ENCODE measurements at places on chromosomes 7 and 10.

GRCh38 chr10:86594535-86594934, 59.8 kb upstream of the OPN4 start:
- DNase-seq: no peak

DNA sequence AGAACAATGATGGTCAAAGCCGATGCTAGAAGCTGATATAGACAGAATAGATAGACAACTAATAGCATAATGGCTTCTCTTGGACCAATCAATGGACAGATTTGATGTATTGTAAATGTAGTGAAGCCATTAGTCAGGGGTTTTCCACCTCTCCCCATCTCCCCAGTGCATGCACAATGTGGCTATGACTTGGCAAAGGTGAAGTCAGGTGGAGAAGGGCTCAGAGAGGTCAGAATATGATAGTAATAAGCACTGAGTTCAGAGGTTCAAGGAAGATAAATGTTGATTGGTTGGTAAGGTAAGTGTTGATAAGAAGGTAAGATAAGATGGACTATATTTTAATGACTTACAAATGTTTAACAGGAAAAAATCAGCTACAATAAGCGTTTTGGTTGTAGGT, 28.5 kb downstream of the BLNK start:
- no peak for DNase-seq

- no peak for DNase-seq
Observed at GRCh38 chr7:98251231-98251600, 816 bp downstream of the TECPR1 start.

- DNase-seq: no peak
Observed at GRCh38 chr7:23341846-23342598, 42.9 kb downstream of the MALSU1 start.

GRCh38 chr7:130845581-130846085, 111.6 kb upstream of the KLF14 start:
- no peak for DNase-seq

- DNase-seq: no peak
Observed at GRCh38 chr7:8365499-8366110, 67.8 kb upstream of the NXPH1 start.

GRCh38 chr7:108227366-108227765, 97.2 kb upstream of the LAMB4 start:
- DNase-seq: no peak

GRCh38 chr7:120089968-120090367, 183.0 kb upstream of the KCND2 start:
- DNase-seq: no peak

DNA sequence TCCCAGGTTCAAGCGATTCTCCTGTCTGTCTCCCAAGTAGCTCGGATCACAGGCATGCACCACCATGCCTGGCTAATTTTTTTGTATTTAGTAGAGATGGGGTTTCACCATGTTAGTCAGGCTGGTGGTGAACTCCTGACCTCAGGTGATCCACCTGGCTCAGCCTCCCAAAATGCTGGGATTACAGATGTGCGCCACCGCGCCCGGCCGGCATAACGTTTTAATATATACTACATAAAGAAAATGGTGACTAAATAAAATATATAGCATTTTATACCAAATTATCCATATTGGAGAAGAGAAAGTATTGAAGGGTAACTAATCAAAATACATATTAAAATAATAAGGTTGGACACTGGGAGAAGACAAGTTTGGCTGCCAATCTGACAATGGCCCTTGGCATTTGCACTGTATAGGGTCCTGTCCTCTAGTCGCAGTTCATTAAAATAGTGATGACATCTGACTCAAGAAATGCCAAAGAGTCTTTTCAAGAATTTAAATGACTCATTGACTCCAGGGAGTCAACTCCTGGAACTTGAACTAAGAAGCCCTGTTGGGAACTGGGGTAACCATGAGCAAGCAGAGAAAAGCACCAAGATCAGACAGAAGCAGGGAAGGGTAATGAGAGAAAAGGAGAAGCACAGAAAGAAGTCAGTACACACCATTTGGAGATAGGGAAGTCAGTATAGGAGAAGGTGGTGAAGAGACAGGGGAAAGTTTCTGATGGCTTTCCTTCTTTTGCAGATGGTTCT, 91.1 kb downstream of the CH25H start:
- no peak for DNase-seq

DNA sequence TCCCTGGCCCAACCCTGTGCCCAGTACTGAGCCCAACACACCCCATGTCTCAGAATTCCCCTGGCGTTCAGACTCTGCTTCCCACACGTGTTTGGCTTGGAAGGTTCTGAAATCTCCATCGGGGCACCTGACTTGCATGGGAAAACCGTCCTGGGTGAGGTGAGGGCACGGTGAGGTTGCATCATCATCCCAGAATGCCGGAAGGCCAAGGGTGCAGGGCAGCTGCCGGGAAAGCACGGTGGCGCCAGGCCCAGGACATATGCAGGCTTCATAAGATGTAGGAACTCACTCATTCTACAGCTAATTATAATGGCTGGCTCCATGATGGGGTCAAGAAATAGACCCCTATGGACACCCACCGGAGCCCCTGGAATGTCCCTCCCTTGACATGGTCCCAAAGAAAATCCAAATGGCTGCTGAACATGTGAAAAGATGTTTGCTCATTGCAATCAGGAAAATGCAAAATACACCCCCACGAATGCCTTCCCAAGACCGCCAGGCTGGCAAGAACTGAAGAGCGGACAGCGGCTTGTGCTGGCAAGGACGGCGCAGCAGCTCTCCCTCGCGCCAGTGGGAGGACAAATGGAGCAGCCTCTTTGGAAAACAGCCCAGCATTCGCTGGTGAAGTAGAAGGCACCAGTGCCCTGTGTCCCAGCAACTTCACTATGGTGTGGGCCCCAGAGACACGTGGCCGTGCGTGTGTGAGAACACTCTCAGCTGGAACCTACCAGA, 2.3 kb downstream of the KNDC1 start:
- no peak for DNase-seq

- DNase-seq: no peak
Observed at GRCh38 chr10:42975005-42975493, 101.8 kb upstream of the RET start.

DNA sequence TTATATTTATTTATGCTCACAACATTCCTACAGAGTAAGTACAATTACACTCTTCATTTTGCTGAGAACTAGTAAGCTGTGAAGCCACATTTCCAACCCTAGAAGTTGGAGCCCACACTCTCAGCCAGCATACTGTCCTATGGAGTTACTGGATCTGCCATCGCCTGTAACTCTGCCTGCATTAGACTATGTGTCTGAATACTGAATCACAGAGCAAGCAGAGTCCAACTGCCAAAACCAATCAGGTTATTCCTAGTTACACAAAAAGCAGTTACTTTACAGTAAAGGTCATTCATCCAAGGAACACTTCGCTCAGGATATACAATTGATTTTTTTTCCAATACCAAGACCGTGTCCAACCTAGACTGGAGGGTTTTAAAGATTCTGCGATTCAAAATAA, 21.5 kb downstream of the CTAGE6 start:
- no peak for DNase-seq

DNA sequence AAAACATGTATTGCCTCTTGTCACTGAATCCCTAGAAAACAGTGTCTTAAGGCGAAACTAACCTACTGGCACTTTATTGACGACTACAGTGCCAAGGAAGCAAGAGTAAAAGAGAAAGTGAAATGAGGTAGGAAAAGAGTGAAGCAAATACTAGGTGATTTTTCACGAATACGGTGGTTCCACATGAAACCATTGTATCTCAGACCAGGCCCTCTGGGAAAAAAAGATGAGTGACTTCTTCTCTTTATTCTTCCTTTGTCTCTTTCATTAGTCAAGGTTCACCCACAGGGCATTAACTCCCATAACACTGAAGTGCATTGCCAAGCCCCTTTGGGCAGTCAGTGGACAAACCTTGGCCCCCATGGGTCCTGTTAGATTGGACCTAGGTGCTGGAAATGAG, 16.2 kb upstream of the MACC1 start:
- DNase-seq: no peak

DNA sequence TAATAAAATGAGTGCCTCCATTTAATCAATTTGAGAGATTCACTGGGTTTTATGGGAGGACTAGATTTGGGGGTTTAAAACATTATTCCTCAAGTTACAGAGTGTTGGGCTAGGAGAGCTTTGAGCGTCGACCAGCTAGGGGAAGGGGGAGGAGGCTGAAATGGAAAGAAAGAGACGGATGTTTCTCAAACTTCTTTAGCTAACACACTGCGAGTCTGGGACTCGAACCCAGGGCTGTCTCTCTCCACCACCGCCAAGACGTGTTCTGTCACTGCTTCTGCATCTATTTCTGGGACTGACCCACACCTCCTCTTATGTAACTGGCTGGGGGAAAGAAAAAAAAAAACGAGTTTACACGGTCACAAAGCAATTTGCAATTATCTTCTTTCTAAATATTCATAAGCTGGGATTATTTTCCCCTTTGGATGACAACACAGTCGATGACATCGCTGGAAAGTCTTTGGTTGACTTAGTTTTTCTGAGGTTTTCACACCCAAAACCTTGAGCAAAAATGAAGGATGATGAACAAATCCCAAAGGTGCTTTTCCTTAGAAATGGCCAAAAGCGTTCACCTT, 27.2 kb downstream of the CHST15 start:
- no peak for DNase-seq

GRCh38 chr7:9307131-9307530, 873.7 kb downstream of the NXPH1 start:
- no peak for DNase-seq

DNA sequence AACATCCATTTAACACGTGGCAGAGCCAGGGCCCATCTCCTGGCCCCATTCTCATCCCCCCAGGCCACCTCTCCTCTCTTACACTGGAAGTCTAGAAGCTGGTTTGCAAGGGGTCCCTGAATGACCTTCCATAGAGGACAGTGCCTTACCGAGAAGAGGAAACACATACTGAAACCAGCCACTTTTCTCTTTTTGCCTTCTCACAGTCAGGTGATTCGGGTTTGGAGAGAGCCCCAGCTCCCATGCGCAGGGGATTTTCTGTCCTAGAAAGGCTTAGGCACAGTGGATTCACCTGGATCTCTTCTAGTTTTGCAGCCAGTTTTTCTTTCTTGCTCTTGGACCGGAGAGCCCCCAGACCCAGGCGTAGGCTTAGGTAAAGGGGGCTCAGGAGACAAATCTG, 334.1 kb upstream of the C7orf33 start:
- no peak for DNase-seq

DNA sequence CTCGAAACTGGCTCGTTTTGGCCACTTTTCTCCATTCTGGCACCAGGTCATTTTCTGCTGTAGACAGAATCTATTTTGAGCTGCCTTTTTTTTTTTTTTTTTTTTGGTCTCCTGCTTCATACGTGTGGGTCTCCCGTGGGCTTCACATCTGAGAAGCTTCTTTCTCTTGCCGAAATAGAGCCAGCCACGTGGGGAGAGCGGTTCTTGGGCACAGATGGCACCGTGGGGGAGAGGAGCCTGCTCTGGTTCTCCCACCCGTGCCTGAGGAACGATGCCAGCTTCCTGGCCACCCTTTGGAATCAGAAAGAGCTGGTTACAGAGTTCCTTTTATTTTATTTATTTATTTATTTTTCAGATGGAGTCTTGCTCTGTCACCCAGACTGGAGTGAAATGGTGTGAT, 48.7 kb upstream of the OCM2 start:
- no peak for DNase-seq

DNA sequence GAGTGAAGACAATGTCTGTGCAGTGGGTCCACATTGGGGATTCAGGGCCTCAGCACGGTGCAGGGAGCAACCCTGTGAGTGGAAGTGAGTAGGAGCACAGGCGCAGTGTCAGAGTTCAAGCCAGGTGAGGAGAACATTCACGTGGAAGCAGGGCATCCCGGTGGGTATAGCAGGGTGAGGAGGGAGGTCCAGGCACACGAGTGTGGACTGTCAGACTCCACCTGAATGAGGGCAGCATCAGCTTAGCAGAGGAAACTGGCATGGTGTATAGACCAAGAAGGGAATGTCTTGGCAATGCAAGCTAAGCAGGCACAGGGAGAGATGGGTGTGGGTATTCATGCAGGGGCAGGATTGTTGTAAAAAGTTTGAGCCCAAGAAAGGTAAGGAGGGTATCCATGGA, 15.3 kb upstream of the LRRC72 start:
- DNase-seq: no peak

- no peak for DNase-seq
Observed at GRCh38 chr7:24978843-24979469, 1.0 kb downstream of the OSBPL3 start.

GRCh38 chr10:108902619-108903285, 1020.6 kb downstream of the XPNPEP1 start:
- peak; percentile 76 for DNase-seq

DNA sequence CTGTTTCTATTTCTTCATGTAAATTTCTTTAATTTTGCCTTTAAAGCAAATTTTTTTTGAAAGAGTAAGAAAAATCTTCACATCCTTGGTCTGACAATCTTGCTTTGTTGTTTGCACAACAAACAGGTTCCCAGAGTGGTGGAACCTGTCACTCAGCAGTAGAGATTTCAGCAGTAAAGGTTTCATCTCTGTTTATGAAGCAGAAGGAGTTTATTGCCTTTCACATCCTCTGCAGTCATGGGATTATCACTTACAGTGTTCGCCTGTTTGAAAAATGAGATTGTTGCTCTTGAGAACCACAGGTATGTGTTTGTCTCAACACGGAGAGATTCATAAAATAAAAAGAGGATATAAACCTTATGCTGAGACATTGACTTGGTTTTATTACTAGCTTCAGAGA, 342.6 kb downstream of the IPMK start:
- DNase-seq: no peak

DNA sequence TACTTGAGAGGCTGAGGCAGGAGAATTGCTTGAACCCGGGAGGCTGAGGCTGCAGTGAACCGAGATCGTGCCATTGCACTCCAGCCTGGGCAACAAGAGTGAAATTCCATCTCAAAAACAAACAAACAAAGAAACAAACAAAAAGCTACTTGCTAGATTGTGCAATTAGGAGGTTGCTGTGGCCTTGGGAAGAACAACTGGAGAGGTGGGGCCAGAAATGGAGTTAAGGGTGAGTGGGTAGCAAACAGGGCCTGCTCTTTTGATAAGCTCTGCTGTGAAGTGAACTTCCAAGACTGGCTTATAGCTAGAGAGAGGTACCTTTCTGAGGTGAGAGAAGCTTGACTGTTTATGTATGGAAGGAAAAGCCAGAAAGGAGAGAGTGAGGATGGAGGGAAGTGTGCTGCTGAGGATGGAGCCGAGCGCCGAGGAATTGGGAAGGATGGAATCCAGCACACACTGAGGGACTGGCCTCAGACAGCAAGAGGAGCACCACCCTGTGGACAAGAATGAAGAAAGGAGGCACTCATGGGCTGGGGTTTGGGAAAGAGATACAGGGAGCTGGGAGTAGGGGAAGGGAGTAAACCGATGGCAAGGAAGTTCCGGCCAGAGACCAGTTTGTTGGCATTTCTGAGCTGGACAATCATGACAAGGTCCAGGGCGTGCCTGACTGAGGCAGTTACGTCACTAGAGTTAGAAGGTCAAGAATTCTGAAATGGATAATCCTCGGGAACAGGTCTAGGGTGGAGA, 7.0 kb upstream of the RPEL1 start:
- no peak for DNase-seq

Data from renal pelvis (tissue), 12 donors.